ENCODE measurements at places on chromosomes 12 and 14.

GRCh38 chr14:36363704-36364103 is 43.3 kb upstream of the MBIP start:
- DNase-seq = no peak

DNA sequence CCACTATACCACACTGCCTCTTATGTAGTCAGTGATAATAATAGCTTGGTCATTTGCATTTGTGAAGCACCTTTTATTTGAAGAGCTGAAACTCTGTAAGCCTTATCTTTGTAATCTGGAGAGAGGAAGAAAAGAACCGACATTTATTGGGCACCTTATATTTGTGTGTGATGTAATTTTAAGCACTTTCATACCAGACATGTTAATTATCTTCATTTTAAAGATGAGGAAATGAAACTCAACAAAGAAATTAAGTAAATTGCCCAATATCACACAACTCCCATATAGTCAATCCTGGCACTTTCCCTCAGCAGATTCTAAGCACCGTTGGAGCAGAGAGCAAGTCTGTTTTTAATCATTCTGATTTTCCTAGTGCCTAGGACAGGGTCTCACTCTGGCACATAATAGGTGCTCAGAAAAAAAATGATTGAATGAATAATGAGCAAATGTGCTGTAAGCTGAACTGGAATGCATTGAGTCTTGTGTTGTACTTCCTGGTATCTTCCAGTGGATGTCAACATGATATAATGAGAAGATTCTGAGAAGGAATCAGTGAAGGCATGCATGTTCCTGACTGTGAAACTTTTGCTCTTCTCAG is 418.9 kb downstream of the ZFP36L1 start:
- DNase-seq = no peak

DNA sequence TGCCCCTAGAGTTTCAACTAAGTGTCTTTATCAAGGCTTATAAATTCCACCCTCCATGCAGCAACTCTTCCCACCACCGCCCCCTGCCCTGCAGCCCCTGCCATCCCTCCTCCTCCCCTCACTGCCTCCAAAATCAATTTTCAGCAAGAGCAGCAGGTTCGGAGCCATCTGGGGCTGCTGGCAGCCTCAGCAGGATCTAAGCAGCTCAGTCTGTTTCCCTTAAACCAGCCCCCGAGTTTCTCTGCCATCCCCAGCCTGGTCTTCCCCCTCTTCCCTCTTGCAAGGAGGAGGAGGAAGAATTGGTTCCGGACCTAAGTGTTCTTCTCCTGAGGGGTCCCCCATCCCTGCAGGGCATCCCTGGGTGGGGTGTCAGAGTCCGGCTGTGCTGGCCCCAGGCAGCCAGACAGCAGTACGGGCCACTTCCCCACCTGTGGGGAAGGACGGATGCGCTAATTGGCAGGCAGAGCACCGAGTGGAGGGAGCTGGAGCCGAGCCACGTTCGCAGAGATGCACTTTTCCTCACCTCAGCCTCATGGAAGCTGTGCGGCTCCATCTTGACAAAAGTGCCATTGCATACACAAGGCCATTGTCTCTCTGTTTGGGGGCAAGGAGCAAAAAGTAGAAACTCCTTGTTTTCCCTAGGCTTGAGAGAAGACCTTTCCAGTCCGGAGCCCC is 189.3 kb downstream of the KCNA5 start:
- no peak for DNase-seq

DNA sequence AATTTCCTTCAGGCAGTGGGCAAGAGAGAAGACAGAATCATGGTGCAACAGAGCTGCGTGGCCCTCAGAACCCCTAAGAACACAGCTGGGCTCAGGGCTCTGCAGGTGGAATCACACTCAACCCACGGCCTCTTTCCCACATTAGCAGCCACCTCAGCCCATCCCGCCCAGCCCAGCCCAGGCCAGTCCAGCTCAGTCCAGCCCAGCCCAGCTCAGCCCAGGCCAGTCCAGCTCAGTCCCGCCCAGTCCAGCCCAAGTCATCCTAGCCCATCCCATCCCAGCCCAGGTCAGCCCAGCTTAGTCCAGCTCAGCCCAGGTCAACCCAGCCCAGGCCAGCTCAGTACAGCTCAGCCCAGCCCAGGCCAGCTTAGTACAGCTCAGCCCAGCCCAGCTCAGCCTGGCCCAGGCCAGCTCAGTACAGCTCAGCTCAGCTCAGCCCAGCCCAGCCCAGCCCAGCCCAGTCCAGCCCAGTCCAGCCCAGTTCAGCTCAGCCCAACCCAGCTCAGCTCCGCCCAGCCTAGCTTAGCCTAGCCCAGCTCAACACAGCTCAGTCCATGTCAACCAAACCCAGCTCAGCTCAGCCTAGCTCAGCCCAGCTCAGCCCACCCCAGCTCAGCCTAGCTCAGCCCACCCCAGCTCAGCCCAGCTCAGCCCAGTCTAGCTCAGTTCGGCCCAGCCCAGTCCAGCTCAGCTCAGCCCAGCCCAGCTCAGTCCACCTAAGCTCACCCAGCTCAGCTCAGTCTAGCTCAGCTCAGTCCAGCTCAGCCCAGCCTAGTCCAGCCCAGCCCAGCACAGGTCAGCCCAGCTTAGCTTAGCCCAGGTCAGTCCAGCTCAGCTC is 183.1 kb downstream of the TMEM121 start:
- DNase-seq = no peak

- no peak for DNase-seq
These were observed 182.0 kb upstream of the DCN start for GRCh38 chr12:91364471-91365184.

DNA sequence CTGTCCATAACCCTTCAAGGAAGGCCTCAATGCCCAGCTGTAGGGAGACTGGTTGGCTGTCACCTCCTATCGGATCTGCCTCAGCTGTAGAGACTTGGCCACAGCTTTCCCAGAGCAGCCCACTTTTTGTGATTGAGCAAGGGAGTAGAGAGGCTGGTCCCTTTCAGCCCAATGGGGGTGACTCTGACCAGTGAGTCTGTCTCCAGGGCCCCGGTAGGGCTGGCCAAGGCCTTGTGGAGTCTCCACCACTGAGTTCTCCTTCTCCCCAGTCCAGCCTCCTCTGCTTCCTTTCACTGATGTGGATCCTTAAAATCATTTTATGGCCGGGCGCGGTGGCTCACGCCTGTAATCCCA is 14.5 kb upstream of the HPD start:
- no peak for DNase-seq

DNA sequence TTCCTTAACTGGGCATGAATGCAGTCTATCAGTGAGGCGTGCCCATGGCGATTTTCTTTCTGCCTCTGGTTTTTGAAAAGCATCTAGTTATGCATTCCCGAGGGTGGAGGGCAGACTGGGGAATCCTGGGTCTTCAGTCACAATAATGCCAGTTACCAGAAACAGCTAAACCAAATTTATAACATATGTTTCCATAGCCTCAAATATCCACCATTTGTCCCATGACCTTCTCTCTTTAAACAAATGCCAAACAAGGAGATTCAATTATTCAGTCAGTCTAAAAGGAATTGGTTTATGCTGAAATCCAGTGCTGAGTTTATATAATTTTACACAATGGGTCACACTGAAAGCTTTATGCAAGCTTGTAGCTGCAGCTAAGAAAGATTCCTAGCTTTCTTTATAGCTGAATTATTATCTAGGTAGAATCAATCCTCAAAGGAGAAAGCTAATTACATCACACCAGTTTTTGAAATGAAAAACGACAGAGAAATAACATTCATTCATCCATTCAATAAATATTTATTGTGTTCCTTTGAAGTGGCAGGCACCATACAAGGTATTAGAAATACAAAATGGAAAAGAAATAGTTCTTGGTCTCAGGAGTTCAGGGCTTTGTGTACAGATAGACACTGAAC is 131.3 kb upstream of the RAP1B start:
- DNase-seq = no peak

DNA sequence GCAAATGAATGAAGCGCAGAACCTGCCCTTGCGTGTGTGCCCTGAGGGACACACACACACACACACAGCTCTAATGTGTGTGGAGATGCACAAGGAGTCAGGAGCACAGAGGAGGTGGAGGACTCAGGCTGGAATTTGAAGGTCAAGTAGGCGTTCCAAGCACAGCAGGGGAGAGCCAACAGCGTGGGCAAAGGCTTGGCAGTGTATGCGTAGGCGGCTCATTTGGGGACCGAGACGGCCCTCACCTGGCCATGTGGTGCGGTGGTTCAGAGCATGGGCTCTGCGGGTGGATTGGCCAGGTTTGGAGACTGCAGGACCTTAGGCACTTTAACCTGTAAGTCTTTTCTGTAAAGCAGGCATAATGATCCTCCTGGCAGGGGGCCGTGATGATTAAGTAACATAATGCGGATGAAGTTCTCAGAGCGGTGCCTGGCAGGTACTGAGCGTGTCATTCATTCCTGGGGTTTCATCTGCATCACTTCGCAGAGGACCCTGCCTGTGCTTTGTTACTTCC is 69.5 kb upstream of the SLC24A4 start:
- no peak for DNase-seq

GRCh38 chr12:91422811-91423692 is 240.4 kb upstream of the DCN start:
- no peak for DNase-seq

DNA sequence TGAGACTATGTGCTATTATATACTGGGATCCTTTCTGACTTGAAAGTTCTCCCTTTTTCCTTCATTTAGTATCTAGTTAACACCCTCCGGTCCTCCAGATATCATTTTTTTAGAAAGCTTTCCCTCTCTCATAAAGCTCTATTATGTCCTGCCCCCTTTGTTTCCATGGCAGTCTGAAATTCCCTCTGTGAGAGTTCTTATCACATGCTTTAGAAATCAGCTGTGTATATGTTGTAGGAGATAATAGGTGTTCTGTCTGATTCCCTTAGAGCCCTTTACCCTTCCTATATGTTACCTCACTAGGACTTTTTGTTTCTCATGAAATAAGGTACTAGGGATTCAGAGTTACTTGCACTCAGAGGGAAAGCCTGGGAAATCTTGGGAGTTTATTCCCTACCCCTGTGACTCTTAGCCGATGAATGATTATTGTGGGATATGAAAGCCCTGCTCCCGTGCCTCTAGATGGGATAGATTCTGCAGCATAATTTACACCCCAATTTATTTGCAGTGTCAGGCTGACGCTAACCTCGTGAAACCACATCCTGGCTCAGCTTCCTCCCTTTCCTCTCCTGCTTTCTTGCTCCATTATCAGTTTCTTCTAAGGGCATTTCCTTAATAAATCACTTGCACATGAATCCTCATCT is 448.4 kb downstream of the MDGA2 start:
- no peak for DNase-seq

DNA sequence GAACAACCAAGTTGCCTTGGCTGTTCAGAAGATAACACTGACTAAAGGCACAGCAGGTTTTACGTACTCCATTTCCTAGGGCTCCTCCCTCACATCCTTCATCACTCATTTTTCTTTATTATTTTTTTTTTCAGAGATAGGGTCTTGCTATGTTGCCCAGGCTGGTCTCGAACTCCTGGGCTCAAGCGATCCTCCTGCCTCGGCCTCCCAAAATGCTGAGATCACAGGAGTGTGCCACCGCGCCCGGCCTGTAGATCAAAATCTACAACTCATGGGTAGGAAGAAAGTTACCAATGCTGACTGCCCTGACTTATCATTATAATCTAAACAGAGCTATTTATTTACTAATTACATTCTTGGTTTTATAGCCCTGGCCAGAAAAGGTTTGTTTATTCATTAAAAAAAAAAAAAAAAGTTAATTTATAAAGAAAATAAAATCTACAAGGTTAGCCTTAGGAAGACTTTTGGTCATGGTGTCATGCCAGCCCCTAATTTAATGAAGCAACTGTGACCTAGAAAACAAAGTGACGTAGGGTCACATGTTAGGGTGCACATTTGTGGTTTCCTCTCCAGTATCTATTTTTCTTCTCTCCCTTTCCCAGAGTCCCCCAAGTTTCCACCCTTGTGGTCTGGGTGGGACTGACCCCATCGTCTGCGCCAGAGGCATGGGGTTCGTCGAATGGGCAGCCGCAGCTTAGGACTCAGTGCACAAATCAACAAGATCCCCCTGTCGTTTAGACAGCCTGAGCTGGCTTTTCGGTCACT is 19.0 kb upstream of the FOXN3 start:
- DNase-seq = no peak

- DNase-seq = peak; percentile 57
These were observed 721 bp downstream of the CABP1 start for GRCh38 chr12:120640861-120641833.

All from T-cell (primary cell).